ENCODE measurements at places on chromosomes 13 and 19.
A peak's percentile ranks its signal among the peaks of the same experiment; 100 is the strongest.

DNA sequence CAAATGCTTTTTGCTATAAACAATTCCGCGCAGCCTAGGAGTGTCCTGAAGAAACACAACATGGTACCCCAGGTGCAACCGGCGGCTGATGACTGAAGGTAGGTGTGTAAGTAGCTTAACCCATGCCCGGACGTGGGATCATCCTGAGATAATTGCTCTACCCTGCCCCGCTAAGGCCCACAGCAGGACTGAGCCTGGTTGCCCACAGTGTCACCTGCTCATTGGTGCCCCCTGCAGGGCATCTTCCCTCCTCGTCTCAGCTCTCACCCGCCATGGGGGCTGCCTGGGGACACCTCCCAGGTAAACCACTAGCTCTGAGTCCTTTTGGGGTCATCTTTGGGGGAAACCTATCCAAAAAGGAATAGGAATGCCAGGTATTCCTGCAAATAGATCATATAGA, 22.3 kb downstream of the TMEM161A start:
- DNase-seq: no peak

GRCh38 chr13:100458673-100459072, 129.9 kb downstream of the GGACT start:
- DNase-seq: no peak

DNA sequence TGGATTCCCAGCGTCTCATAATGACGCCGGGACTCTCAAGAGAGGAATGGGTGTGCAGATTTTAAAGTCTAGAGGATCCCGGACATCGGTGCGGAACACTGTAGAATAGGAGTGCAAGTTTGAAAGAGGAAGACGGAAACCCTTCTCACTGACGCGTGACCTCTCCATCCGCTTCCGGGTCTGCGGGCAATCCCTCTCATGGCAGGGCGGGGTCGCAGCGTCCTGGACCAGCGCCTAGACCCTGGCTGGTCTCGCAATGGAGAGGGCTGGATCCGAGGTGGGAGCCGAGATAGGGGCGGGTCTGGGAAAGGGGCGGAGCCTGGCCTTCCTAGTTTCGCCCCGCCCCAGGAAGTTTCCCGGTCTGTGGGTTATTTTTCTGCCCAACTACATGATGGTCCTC, 4.6 kb upstream of the ZNF845 start:
- no peak for DNase-seq

DNA sequence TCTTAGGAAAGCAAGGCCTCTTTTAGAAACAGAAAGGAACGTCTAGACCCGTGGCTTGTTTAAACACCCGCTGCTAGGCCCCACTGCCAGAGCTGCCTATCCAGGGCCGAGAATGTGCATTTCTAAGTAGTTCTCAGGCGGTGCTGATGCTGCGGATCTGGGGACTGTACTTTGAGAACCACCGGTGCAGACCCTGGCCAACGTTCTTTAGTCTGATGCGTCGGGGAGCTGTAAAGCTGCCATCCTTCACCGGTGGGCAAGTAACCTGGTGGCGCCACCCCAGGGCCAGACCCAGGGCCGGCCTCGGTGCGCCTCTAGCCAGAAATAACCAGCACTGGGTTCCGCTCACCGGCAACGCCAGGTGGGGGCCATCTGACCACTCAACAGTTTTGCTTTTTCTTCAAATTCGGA, 47.1 kb downstream of the TGDS start:
- DNase-seq: no peak

GRCh38 chr19:38252941-38253691, 3.1 kb downstream of the PPP1R14A start:
- peak; percentile 92 for DNase-seq

GRCh38 chr13:33452873-33453517, 167.4 kb upstream of the STARD13 start:
- DNase-seq: peak; percentile 67

GRCh38 chr13:82011355-82011754, 1670.4 kb upstream of the SPRY2 start:
- DNase-seq: no peak

GRCh38 chr19:14072535-14073260, at the start of gene MISP3:
Gene MISP3, plus strand, starts transcription at chr19:14072786. Its CDS starts 524 bp downstream, at chr19:14073310.
- no peak for DNase-seq

GRCh38 chr19:18496167-18496979, 25.5 kb downstream of the ELL start:
- no peak for DNase-seq

- DNase-seq: no peak
These were observed 12.3 kb downstream of the TMEM150B start for GRCh38 chr19:55312621-55313512.

DNA sequence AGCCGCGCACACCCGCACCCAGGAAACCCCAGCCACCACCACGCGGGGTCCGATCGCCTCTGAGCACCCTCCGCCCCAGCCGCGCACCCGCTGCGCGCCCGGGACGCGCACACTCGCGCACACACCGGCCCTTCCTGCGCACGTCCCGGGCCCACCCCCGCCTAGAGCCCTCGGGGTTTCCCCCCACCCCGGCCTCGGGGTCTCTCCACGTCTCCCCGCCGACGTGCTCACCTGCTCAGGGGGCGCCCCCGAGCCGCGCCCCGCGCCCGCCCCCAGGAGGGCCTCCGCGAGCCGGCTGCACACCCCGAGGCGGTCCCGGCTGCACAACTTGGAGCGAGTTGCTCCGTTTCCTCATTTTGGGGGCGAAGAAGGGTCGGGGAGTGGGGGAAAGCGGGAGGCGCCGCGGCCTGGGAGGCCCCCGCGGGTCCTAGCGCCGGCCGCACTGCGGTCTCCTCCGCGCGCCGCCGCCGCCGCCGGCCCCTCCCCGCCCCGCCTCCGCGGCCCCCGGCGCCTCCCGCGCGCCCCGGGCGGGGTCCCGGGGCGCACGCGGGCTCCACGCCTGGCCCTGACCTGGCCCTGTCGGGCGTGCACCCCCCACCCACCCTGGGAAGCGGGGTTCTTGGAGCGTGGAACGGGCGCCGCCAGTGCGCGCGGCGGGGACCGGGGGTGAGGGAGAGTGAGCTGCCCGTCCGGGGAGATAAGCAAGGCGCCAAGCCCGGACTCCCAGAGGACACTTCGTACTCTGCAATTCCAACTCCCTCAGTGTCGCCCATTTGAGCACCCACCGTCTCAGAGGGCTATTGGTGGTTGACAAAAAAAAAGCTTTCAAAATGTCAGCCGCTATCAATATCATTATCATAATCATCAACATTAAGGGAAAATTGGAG, at the start of gene MATK:
TSS of gene MATK (minus strand) at position 444 of the 887 bp plus-strand sequence. CDS start 1,246 bp downstream, outside the sequence.
- DNase-seq: no peak

DNA sequence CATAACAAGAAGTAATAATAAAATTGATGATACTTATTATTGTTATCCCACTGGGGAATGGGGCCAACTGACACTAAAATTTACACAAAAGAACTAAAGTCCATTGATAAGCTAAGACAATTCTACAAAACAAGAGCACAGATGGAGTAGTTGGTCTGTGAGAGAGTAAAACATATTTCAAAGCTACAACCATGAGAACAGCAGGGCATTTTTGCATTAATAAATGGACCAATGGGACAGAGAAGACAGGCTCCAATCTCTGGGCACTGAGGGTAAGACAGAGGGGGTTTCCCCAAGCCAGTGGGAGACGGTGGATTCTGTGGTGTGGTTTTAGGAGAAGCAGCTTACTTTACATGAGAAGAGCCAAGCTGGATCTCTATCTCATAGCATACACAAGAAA, 14.4 kb downstream of the KANK2 start:
- DNase-seq: no peak

DNA sequence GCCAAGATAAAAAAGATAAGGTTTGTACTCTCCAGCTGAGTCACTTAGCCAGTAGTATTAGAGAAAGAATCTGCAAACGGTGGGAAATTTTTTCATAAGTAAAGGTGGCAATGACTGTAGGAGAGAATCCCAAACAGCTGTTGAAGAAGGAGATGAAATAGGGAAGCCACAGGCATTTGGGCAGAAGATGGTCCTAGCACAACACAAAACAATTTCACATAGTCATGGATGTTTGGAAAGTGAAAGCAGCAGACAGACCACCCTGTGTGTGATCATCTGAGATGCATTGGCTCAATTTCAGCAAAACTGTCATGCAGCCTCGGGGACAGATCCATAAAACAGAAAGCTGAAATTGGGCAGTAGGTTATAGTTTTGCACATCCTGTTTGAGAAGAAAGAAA, 2832.4 kb downstream of the PCDH9 start:
- no peak for DNase-seq

DNA sequence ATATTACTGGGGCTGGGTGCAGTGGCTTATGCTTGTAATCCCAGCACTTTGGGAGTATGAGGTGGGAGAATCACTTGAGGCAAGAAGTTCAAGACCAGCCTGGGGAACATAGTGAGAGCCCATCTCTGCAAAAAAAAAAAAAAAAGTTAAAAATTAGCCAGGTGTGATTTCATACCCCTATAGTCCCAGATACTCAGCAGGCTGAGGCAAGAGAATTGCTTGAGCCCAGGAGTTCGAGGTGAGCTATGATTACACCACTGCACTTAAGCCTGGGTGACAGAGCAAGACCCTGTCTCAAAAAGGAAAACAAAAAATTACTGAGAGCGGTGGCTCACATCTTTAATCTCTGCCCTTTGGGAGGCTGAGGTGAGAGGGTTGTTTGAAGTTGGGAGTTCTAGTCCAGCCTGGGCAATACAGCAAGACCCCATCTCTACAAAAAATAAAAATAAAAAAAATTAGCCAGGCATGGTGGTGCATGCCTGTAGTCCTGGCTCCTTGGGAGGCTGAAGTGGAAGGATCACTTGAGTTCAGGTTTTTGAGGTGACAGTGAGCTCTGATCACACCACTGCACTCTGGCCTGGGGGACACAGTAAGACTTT, 87.5 kb downstream of the ZMYM2 start:
- DNase-seq: no peak

- DNase-seq: no peak
These were observed 86.5 kb downstream of the KCTD12 start for GRCh38 chr13:76799696-76800095.

- no peak for DNase-seq
These were observed 1227.1 kb downstream of the SLITRK1 start for GRCh38 chr13:82654861-82655855.

DNA sequence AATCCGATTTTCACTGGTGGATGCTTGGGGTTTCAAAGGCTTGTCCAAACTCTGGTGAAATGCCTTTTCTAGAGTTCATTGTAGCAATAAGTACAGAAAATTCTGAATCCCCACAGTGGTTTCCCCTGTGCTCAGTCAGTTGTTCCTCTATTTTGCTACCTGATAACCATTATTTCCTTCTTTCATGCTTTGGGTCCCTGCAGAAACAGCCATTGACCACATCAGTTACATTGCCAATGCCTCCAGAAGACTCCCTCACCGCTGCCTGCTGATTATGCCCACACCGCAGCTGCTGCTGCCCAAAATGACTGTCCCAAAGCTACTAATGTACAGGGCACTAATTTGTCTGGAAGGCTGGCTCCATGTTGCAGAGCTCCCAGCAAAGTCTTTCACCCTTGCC, 517.3 kb downstream of the KLF12 start:
- no peak for DNase-seq

- no peak for DNase-seq
These were observed 8.6 kb downstream of the LILRA6 start for GRCh38 chr19:54233941-54234340.

- no peak for DNase-seq
These were observed 73.6 kb upstream of the SIAH3 start for GRCh38 chr13:45925151-45925550.

DNA sequence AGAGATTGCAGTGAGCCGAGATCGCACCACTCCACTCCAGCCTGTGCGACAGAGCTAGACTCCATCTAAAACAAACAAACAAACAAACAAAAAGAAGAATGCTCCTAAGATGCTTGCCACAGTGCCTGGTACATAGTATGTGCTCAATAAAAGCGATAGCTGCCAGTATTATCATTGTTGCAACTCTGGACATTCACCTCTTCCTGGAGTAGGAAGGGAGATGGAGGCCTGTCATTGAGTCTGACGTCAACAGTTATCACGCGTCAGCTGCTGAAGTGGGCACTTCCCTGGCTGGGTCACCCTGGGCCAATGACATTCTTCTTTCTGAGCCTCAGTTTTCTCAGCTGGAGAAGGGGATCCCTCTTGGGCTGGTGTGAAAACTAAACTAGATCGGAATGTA, 4.2 kb upstream of the PLAUR start:
- DNase-seq: no peak

DNA sequence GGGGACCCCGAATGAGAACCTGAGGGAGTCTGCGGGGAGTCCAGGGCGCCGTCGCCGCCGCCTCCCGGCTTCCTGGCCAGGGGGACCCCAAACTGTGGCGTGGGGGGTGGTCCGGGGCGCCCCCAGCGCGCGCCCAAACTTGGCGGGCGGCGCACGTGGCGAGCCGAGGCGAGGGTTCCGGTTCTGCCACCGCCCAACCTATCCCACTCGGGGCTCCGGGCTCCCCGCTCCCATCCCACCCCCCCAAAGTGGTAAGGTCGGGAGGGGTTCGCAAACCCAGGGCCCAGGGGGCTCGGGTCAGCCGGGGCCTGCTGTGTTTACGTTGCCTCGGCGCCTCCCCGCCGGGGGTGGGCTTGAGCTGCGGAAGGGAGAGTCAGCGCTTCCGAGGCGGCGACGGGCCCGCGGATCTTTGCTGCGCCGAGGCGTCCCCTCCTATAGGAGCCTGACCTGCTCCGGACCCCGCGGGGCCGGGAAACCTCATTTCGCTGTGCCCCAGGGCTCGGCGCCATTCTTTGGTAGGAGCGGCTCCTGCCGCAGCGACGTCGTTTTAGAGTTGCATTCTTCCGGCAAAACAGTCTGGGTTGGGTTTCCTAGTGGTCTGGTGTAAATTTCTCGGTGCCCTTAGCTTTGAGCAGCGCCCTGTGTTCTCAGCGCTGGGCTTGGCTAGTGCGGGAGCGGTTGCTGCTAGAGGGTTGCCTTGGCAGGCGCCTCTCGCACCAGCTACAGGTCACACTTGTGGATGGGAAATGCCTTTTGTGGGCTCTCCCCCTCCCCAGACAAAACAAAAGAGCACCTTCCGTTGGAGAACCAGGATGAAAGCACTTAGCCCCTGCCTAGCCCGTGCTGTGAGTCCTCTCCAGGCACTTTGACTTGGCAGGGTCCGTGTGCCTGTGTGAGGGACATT, 1.2 kb downstream of the DAZAP1 start:
- DNase-seq: peak; percentile 33

DNA sequence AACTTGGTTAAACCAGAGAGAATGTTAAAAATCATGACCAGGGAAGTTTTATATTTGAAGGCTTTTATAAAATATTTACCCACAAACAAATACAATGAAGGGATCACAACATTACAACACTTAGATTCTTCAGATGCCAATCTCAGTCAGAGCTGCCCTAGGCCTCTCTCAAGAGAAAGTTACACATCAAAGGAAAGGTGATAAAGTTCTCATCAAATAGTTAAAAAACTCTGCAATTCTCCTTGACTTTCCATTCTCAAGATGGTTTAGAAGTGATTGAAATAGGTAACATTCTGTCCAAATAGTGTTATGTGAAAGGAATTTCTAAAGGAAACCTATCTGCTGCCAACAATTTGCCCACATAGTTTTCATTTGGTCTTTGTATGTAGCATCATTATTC, 1115.2 kb upstream of the MIR17HG start:
- DNase-seq: no peak

- DNase-seq: no peak
These were observed 16.2 kb downstream of the PPP1R12C start for GRCh38 chr19:55101261-55101660.
